ENCODE measurements at places on chromosomes 2 and 18.

DNA sequence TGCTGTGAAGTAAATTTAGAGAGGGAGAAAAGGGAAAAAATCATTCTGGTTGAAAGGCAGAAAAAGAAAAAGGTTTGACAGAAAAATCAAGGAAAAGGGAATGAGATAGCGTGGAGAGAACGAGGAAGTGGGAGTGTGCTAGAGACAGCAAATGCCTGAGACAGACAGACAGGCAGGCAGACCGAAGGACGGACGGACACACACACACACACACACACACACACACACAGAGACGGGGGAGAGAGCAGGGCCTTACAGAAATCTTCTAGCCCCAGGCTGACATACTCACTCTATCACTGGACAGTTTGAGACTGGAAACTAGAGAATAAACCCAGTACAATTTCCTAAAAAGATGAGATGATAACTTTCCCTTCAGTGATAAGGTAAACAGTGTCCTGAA lies 238.4 kb downstream of the ZNF521 start:
- DNase-seq, result no peak

DNA sequence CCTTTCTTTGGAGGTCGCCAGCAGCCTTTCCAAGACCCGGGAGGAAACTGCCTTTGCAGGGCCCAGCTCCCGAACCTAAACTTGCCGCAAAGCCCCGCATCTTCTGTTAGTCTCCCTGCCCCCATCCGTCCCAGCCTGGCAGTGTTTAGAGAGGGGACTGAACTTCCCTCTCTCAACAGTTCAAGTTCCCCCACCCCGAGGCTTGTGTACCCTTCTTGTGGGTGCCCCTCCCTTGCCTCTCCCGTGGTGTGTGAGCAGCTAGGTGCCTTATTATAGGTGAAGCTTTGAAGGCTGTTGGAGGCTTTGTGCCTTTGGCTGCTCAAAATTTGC lies 1.4 kb downstream of the LBH start:
- DNase-seq, result no peak

DNA sequence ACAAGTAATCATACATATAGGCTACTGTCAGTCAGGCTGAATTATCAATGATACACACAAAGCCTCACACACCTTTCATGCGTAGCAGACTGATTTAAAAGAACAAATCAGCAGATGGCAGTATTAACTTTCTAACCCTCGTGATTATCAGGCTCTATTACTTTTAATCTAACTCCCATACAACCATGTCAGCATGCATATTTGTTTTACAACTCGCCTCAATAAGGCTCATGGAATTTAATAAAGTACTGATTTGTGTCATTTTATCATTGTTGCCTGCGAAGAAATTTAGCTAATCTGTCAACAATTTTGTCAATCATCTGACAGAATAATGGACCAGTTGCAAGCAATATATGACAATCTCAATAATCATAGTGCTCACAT lies 82.8 kb downstream of the SLC25A12 start:
- no peak for DNase-seq

DNA sequence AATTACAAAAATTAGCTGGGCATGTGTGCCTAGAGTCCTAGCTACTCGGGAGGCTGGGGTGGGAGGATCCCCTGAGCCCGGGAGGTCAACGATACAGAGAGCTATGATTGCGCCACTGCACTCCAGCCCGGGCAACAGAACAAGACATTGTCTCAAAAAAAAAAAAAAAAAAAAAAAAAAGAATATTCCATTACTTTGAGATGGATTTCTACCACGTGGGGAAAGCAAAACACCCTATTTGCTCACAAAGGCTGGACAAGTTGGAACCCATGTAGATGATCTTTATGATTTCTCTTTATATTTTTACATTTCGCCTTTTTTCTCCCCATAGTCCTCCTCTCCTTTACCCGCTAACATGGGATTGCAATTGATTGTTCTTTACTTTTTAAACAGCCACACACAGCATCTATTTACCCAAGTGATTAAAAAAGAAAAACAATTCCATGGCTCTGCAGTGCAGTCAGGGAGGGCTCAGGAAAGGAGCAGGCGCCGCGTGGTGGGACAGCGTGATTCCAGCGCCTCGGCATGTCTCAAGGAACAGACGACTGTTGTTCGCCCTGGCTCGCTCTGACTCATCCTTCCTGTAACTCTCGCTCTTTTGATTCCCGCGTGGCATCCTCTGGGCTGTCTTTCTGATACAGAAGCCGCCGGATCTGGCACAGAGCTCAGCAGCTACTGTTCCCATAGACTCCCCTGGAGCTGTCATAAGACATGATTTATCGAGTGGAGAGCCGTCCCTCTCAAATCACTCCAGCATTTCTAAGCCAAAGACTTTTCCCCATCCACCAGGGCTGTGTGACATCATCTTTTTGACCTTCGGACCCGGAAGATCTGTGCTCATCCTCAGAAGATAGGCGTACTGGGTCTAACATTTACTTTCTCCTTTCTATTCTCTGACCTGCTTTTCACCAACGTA lies 230.4 kb upstream of the AGAP1 start:
- DNase-seq, result no peak

DNA sequence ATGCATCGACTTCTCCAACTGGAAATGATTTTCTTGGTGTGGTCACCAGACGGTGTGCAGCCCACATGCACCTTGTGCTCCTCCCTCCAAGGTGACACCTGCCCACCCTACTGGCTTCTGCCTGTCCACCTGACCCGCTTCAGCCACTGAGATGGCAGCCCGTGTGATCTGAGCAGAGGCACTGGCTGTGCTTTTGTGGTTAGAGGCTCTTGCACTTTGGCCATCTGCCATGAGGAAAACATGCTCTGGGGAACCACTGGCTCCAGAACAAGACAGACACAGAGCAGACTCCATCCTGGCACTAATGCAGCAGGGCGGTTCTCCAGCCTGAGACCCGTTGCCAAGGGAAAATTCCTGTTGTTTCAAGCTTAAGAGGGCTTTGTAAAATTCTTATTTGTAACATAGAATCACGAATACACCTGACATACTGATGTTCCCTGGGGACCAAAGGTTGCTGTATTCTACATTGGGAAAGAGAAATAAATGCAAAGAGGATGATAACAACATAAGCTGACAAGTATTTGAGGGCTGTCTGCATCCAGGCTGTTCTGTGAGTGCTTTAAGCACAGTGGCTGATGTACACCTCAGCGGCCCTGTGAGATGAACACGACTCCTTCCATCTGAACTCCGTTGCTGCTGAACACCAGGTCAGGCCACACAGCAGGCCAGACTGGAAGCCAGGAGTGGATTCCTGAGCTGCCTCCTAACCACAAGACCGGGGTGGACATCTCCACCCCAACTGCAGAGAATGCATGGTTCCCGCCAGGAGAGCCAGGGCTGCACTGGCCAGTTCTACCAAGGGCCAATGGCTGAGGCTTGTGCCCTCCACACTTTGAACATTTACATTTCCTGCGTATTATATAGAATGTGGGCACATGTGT lies 820.4 kb downstream of the GALR1 start:
- no peak for DNase-seq

DNA sequence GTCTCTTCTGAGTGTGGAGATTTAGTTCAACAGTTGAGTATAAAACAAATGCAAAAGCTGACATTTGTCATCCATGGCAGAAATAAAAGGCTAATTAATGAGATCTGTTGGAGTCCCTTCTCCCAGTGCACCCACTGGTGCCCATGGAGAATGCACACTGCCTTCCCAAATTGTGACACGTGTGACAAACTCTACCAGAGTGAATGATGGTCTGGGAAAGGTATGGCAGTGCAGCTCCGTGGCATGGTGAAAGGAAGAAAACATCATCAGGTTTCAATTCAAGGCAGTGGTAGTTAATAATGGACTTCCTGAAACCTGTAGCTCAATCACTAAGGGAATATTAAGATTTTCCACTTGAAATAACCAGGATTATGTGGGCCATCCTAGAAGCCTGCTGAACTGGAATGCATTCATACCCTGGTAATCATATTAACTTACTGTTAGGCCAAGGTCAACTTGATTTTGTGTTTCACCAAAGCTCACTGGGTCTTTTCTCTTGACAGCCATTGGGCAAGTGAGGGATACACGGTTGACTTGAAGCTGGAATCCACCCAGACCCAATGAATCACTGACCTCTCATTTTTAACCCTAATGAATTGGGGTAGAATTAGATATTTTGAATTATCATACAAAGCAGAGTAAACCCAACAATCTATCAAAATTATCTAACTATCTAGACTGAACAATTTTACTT lies 167.6 kb downstream of the AFF3 start:
- no peak for DNase-seq

DNA sequence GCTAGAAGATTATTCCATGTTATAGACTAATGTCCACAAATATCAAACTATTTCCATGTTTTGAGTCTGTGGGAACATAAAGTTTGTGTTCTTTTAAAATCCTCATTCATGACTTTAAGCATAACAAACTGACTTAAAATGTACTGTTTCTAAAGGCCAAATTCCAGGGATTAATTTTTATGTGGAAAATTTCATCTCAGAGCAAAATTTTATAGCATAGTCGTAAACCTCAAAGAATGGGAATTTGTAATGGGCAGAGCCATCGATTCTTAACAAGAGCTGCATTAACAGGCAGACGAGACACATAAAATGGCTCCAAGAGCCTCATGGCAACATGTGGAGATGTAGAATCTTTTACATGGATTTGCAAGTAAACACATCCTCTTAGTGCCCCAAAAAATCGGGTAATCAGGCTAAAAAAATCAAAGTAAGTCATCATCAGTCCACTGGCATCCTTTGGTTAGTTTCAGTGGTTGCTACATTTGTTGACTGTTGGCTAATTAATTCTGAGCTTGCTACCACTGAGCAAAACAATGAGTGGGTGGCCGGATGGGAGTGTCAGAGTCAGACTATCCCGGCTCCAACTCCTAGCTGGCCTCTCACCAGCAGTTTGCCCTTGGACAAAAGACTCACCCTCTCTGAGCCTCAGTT lies 119.6 kb downstream of the FAM210A start:
- no peak for DNase-seq

DNA sequence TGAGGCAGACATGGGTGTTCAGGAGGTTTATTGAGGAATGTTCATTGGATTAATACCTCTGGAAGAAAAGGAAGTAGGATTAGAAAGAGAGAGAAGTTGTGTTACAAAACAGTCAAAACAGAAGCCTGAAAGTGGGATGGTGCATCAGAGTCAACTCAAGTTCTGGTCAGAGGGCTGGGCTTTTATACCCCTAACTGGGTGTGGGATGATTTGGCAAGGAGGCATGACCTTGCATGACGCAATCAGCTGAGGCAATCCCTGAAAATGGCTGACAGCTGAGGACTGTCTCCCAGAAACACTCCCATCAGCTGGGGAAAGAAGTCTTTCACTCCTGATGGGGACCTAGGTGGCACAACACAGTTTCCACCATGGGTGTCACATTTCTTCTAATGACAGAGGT lies 818.2 kb downstream of the SATB2 start:
- no peak for DNase-seq

GRCh38 chr18:59426855-59427254 lies 67.8 kb upstream of the LMAN1 start:
- no peak for DNase-seq

GRCh38 chr2:12173271-12173942 lies 427.0 kb downstream of the LPIN1 start:
- no peak for DNase-seq

- DNase-seq, result no peak
Measured at GRCh38 chr2:191265311-191266170, 20.3 kb downstream of the MYO1B start.

DNA sequence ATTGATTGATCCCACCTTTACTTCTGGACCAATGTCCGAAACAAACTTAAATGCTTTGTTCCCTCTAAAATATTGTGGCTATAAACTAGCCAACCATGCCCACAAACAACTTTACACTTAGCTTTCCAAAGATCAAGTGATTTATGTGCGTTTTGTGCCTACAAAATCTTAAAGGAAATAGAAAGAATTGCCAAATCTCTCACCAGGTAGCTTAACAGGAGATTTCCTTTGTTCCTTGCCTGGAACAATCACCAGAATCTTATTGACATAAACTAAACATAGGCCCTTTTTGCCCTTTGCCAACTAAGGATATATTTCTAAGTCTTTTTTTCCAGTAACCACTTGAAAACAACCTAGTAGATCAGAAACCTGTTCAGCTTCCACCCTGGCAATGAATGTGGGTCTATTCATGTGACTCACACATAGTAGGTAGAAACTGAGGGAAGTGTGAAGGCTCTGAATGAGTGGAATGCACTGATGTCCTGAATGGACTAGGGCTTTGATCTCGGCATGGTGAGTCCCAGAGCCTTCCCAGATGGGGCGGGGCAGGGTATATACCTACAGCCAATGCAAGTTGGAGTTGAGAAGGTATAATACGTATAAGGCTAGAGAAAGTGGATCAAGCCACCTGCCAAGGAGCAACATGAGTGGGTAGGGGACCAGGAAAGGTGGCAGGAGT lies 94.6 kb upstream of the PPP1CB start:
- DNase-seq, result no peak

- no peak for DNase-seq
Measured at GRCh38 chr2:183079139-183079775, 710 bp downstream of the DUSP19 start.

DNA sequence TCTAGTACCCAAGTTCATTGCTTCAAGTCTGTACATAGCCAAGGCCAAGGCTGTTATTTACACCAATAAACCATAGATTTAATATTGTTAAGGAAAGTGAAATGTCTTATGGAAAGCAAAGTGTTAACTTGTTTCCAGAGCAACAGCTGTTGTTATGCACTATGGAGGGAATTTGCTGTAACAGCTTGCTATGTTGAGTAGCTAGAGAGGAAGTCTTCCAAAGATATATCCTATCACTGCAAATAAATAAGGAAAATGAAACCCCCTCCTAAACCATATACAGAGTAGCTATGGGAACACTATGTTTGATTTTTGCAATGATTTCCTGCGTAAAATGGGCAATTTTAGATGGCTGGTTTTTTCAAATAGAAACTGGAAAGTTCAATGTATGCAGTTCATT lies 21.1 kb downstream of the TMEM182 start:
- DNase-seq, result no peak

GRCh38 chr18:79520478-79521390 lies 125.0 kb downstream of the NFATC1 start:
- DNase-seq, result no peak

DNA sequence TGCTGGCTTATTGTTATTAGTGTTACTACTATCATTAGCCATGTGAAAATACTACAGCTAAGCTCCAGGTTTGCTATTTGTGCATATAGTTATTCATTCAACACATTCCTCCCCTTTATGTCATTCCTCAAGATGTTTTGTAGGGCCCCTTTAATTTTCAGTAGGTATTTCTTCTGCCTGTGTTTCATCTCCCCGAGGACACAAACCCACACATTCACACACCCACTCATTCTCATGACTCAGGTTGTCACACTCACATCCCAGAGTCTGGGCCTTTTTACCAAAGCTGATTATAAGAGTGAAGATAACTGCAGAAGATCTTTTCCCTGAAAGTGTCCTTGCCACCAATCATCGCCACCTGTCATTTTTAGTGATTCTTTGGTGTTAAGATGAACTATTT lies 68.6 kb upstream of the SPOPL start:
- DNase-seq, result peak; percentile 17

DNA sequence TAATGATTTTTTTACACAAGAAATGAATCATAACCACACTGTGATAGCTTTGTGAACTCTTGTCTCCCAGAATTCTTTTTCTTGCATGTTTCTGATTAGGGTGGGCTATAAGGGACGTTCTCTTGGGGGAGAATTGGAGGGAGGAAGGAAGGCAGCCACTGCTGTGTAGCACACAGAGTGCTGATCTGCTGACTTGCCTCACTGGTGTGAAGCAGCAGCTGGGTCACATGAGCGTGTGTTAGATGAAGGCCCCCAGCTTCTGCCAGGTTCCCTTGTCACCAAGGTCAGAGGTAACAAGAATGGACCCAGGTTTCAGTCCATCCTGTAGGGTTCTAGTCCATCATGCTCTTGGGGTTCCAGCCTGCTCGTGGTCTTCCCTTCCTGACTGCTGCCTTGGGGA lies 107.4 kb upstream of the GLI2 start:
- no peak for DNase-seq
